Spleen (tissue), 13 donors: ENCODE measurements at places on chromosomes 6 and 20. TPM values are rescaled to one million over a fixed set of nuclear protein-coding genes. Genes with fewer than 3 reads are reported as not detected.
A peak's percentile ranks its signal among the peaks of the same experiment; 100 is the strongest.

SPATS1 gene
- total RNA-seq: not detected

LRRC1 gene
- total RNA-seq: 3.7 TPM

ADGRB3 gene
- total RNA-seq: 1.1 TPM

MCHR2 gene
- total RNA-seq: not detected

TSHZ2 gene
- 18.5 TPM for total RNA-seq

STX16 gene
- total RNA-seq: 105 TPM

PLN gene
- total RNA-seq: 1.3 TPM

- DNase-seq: no peak
- H3K4me3 ChIP-seq: peak overlapping the region; percentile 85
- peaks cover 30% of the 10 kb centered on the region for H3K27me3 ChIP-seq
- H3K4me1 ChIP-seq: peaks cover 45% of the 10 kb centered on the region
Measured at GRCh38 chr6:7540595-7540994, 876 bp upstream of the DSP start.

- no peak overlapping the region for H3K4me3 ChIP-seq
- H3K27ac ChIP-seq: no peak overlapping the region
- no peaks in the 10 kb centered on the region for H3K27me3 ChIP-seq
Measured at GRCh38 chr6:169939554-169940164, 188.2 kb downstream of the ERMARD start.

DNA sequence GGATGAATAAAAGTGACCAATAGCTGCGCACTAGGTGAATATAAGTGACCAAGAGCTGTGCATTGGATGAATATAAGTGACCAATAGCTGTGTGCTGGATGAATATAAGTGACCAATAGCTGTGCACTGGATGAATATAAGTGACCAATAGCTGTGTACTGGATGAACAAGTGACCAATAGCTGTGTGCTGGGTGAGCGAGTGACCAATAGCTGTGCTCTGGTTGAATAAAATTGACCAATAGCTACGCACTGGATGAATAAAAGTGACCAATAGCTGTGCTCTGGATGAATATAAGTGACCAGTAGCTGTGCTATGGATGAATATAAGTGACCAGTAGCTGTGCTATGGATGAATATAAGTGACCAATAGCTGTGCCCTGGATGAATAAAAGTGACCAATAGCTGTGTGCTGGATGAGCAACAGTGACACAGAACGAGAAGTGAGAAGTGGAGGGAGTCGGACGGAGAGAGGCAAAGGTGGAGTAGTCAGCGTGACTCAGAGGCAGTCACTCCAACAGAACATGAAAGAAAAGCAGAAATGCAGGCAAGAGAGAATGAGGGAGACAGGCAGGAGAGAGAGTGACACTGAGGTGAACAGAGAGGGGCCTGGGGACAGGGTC, 38.5 kb downstream of the RBM38 start:
- H3K27ac ChIP-seq: no peak overlapping the region
- no peak overlapping the region for H3K4me3 ChIP-seq
- no peaks in the 10 kb centered on the region for H3K27me3 ChIP-seq
- H3K36me3 ChIP-seq: no peaks in the 10 kb centered on the region
- peaks cover 85% of the 10 kb centered on the region for H3K4me1 ChIP-seq

- H3K27ac ChIP-seq: no peak overlapping the region
- H3K4me1 ChIP-seq: peaks cover 37% of the 10 kb centered on the region
- no peak overlapping the region for H3K4me3 ChIP-seq
- DNase-seq: no peak
- peaks cover 38% of the 10 kb centered on the region for H3K36me3 ChIP-seq
Measured at GRCh38 chr6:30714263-30714662, 2.8 kb downstream of the MDC1 start.

GRCh38 chr6:14811775-14812428, 434.0 kb upstream of the JARID2 start:
- no peaks in the 10 kb centered on the region for H3K4me1 ChIP-seq
- DNase-seq: no peak
- no peak overlapping the region for H3K4me3 ChIP-seq
- no peaks in the 10 kb centered on the region for H3K36me3 ChIP-seq

DNA sequence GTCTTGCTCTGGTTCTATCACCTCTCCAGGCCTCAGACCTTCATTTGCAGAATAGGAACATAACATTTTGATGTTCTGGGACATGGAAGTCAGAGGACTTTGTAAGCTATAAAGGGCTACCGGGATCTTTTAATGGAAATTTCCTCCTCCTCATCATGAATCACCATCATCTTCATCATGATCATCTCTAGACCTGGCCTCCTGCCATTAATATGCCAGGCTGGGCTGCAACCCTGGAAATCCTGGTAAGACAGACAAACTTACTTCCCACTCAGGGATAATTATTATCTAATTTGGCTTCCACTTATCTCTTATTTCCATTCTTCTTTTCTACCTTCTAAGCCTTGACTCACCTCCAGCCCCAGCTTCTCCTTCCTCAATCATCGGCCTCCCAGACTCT, 41.0 kb upstream of the MRPS18A start:
- no peaks in the 10 kb centered on the region for H3K27me3 ChIP-seq
- no peak overlapping the region for H3K4me3 ChIP-seq
- peaks cover 13% of the 10 kb centered on the region for H3K4me1 ChIP-seq

DNA sequence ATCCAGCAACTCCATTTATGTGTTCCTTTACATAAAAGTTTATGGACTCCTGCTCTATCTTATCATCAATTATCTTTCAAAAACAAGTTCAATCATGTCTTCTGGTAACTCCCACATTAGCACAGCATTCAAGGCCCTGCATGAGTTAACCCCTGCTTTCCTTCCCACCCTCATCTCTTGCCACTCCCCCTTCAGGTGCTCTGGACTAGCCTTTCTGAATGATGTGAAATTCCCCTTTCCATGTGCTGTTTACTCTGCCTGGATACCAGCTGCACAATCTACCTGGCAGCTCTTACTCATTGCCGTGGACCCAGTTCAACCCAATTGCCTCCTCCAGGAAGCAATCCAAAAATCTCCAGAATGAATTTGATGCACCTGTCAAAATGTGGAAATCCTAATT, 11.9 kb downstream of the ADGRF4 start:
- H3K36me3 ChIP-seq: no peaks in the 10 kb centered on the region
- no peak overlapping the region for H3K27ac ChIP-seq
- DNase-seq: no peak
- no peaks in the 10 kb centered on the region for H3K4me1 ChIP-seq
- no peaks in the 10 kb centered on the region for H3K27me3 ChIP-seq

DNA sequence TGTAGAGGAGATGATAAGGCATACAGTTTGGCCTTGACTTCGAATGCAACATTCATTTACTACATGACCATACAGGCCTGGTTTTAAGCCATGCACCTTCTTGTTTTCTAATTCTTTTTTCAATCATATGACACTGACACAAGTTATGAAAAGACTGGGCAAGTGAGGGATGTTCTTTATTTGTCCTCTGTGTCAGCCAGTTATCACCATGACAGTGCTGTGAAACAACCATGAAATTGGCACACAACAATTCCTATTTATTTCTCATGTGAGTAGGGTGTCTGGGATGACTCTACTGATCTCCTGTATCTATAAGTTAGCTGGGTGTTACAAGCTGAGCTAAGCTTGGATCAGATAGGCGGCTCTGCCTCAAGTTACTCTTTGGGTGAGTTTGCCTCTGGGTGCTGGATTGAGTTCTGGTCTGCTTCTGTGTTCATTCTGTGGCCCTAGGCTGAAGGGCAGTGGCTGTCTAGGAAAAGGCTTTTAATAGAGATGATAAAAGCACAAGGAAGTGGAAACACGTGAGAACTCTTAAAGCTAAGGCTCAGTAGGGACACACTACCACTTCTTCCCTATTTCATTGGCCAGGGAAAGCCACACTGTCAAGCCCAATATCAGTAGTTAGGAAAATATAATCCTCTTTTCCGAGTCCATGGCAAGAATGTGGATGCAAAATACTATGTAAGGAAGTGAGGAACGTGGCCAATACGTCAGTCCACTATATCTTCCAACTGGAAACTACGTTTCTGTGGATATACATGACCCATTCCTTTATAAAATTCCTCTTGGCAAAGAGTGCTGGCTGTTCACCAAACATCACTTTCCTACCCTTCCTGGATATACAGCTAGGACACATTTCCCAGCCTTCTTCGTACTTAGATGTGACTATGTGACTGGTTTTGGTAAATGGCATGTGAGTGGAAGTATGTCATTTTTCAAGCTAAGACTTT, 126.2 kb upstream of the RNF24 start:
- H3K27me3 ChIP-seq: peaks cover 3% of the 10 kb centered on the region
- H3K4me1 ChIP-seq: no peaks in the 10 kb centered on the region
- no peak overlapping the region for H3K27ac ChIP-seq

- no peak overlapping the region for H3K4me3 ChIP-seq
- DNase-seq: no peak
- H3K36me3 ChIP-seq: no peaks in the 10 kb centered on the region
- no peak overlapping the region for H3K27ac ChIP-seq
Measured at GRCh38 chr6:119110601-119111548, 32.4 kb upstream of the FAM184A start.

- peaks cover 16% of the 10 kb centered on the region for H3K4me1 ChIP-seq
- peak overlapping the region; percentile 90 for H3K4me3 ChIP-seq
- H3K36me3 ChIP-seq: no peaks in the 10 kb centered on the region
- DNase-seq: no peak
- peak overlapping the region; percentile 91 for H3K27ac ChIP-seq
- H3K27me3 ChIP-seq: no peaks in the 10 kb centered on the region
Measured at GRCh38 chr6:166382500-166382932, 224 bp downstream of the MPC1 start.

DNA sequence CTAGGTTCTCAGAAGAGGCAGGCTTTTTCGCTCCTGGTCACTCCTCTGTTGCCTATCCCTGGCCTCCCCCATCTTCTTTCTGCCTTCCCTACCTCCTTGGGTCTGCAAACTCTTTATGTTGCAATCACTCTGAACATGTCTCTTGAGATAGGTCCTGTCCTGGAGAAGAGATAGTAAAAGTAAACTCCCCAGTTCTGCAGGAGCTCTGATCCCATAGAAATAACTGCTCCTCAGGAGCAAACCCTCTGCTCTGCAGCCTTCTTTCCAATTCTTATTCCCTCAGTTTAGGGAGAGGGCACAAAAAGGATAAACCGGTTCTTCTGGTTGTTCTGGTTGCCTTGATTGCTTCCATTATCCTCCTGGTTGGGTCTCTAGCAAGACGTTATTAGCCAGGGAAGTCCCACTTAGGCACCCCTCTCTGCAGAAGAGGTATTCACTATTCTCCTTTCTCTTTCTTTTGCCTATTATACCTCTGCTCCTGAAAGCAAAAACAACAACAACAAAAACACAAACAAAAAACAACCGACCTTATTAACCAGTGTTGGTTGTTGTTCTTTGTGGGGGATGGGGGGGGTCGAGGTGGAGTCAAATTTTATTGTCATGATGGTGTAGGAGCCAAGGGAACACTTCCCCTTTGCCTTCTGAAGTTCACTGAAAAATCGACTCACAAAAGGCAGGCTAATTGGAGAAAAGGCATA, 973 bp downstream of the TRIM38 start:
- no peaks in the 10 kb centered on the region for H3K27me3 ChIP-seq
- DNase-seq: no peak
- peaks cover 61% of the 10 kb centered on the region for H3K4me1 ChIP-seq
- H3K27ac ChIP-seq: peak overlapping the region; percentile 97
- peaks cover 43% of the 10 kb centered on the region for H3K36me3 ChIP-seq
- H3K4me3 ChIP-seq: peak overlapping the region; percentile 61

DNA sequence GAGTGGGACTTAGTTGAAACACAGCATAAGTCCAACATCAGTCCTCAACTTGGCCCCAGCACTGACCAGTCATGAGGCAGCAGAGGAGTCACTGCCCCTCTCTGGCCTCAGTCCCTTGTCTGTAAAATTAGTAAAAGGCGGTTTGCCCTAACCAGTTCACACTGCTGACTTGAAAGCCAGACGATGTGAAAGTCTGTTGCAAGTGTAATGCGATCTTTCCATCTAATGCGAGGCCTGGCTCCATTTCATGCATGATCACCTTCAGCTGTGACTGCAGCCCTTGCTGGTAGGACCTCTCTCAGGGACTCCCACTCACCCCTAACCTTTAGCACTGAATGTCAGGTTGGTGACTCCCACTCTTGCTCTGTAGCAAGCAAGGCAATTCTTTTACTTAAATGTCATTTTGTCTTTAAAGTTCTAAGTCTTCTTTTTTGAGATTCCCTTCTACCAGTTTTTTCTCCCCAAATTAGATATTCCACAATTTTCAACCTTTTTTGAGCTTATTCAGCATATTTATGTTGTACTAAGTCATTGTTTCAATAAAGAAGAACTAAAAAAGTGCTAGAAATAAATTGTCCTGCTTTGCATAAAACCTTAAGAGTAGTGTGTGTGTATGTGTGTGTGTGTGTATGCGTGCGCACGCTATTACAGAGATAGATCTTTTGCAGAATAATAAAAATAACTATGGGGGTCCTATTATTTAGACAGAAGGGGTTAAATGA, 245.5 kb downstream of the PACRG start:
- no peak for DNase-seq
- H3K27me3 ChIP-seq: no peaks in the 10 kb centered on the region
- no peak overlapping the region for H3K27ac ChIP-seq
- H3K4me3 ChIP-seq: no peak overlapping the region
- H3K36me3 ChIP-seq: no peaks in the 10 kb centered on the region

DNA sequence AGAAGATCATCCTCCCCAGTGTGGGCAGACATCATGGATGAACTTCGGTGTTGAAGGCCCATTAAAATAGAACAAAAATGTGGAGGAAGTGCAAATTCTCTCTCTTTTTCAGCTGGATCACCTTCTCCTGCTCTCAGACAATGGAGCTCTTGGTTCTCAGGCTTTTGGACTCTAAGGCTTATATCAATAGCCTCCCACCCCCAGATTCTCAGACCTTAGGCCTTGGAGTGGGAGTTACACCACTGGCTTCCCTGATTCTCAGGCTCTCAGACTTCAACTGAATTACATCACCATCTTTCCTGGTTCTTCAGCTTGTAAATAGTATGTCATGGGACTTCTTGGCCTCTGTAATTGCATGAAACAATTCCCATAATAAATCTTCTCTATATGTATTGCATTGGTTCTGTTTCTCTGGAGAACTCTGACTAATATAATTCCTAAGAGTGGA, 36.6 kb downstream of the NSFL1C start:
- H3K27ac ChIP-seq: no peak overlapping the region
- DNase-seq: no peak
- H3K4me3 ChIP-seq: no peak overlapping the region
- H3K27me3 ChIP-seq: no peaks in the 10 kb centered on the region

GRCh38 chr6:116265041-116265829, 11.4 kb upstream of the TSPYL4 start:
- no peaks in the 10 kb centered on the region for H3K27me3 ChIP-seq
- DNase-seq: peak; percentile 59
- H3K4me1 ChIP-seq: peaks cover 8% of the 10 kb centered on the region
- H3K4me3 ChIP-seq: no peak overlapping the region
- peaks cover 24% of the 10 kb centered on the region for H3K36me3 ChIP-seq

GRCh38 chr20:38894091-38894847, 31.9 kb upstream of the FAM83D start:
- peaks cover 36% of the 10 kb centered on the region for H3K4me1 ChIP-seq
- peaks cover 20% of the 10 kb centered on the region for H3K36me3 ChIP-seq
- peak overlapping the region; percentile 81 for H3K27ac ChIP-seq
